ENCODE measurements at places on chromosomes 2 and 18.

DNA sequence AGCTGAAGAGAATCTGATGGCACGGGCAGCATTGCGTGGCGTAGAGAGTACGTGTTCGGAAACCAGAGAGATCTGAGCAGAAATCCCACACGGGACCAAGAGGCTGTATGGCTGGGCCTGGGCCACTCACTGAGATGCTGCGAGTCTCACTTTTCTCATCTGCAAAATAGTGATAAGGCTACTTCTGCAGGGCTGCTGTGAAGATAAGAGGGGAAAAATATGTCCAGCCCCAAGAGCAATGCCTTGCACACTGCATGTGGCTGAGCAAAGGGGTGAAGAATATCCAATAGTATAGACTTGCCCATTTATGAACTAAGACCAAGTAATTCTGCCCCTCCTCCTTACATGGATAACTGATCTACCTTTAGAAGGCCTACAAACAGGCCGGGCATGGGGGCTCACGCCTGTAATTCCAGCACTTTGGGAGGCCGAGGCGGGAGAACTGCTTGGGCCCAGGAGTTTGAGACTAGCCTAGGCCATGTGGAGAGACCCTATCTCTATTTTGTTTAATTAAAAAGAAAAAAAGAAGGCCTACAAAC lies 3.1 kb downstream of the FECH start:
- no peak for DNase-seq

GRCh38 chr2:133363884-133364283 lies 204.4 kb downstream of the NCKAP5 start:
- no peak for DNase-seq

DNA sequence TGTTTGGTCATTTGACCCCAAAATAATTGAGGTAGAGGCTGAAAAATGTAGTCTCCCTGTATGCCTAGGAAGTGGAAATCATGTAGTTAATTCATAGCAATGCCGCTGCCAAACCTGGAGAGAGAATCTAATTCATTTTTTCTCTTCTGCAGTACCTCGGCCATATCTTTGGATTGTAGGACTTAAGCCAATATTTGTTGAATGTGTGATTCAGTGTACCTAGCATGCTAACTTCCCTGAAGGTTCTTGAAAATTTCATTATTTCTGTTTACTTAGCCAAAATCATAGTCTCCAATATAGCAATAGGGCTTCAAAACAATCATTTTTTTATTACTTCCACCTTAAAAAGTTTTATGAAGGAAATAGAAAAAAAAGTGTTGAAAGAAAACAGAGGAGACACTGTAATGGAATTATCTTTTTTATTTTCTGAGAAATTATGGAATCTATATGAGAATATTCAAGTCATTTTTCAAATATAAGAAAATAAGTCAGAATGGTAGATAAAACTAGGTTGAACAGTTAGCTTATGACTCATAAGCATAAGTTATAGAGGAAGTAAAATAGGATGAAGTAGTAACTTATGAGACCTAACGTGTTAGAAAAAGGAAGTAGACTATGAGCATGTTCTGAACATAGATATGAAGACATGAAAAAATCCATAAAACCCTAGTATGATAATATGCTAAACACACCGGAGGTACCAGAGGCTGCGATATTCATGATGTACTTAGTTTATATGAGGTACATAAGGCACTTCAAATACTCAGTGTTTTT lies 35.2 kb upstream of the CDH19 start:
- no peak for DNase-seq

- DNase-seq: no peak
Observed at GRCh38 chr2:72696559-72696958, 129.3 kb downstream of the EXOC6B start.

DNA sequence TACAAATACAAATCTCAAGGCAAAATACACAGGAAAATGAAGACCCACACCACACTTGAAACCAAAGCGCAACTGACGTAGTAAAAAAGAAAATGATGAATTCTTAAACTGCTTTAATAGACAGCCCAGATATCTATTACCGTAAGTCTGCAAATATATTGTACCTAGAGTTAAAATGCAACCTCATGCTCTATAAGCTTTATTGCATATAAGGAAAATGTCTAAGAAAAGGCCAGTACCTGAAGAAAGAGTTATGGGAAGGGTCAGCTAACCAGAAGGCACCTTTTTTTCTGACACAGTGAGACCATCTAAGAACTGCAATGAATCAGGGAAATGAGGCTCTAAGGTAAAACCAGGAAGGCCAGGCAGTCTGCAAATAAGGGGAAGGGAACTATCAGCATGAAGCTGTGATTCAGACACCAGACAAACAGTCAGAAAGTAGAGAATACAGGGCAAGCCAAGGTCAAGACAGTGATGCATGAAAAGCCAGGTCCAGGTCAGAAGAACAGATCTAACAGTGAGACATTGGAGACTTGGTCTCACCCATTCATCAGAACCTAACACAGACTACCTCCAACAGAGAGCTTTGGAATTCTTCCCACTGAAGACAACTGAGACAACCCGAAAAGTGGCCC lies 46.9 kb downstream of the PDE11A start:
- no peak for DNase-seq

DNA sequence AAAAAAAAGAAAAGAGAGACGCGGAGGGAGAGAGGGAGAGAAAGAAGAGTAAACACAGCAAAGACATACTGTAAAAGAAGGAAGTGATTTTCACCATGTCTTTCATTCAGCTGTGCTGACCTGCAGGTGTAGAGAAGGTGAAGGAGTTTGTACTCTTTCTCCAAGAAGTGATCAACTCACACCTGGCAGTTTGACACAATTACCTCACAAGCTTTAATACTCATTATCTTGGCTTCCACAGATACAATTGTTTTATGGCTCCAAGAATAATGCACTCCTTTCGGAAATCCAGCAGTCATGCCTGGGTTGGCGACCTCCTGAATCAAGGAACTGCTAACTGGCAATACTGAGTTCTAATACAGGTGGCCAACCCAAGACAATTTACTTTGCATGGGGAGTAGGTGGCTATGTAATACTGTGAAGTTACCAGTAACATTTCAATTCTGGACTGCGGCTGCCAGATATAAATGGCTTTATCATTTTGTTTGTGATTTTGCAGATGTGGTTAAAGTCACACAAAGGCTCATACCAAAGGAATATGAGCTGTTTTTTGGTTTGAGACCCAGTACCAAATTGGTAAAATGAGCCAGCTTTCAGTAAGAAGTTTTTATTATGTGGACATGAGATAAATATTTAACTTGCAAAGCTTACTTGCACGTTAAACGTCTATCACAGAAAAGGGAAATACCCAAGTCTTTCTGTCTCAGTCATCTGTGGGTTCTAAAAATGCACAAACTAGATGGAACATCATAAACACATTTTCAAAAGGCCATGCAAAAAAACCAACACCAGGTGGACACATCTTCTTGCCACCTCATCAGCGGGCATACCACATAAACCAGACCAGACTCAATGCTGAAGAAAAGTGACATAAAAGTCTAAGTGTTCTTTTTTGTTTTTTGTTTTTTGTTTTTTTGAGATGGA lies 69.3 kb downstream of the NCKAP5 start:
- no peak for DNase-seq

GRCh38 chr2:1484131-1484884 lies 71.0 kb downstream of the TPO start:
- DNase-seq: no peak

DNA sequence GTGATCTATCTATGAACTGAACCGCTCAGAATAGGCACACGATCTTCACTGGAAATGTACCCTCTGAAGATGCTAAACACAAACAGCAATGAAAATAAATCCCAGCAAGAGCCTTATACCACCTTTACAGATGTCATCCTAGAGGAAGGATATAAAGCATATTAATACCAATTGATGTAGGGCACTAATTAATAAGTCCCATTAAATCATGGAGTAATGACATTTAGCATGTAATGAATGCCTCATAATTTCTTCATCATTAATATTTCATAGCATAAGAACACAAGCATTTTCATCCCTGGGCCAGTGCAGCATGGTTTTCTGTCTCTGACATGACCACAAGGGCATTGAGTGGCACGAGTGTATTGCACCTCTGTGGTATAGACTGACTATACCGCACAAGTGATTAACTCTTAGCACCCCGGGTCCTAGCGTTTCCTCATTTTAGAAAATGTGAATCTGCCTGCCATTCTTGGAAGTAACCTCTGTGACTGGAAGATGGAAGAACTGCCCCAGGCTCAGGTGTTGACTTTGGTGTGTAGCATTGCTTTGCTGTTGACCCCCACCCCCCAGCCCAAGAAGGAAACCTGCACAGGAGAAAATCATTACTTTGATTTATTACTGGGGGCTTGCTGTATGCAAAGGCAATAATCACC lies 1.4 kb upstream of the TMEM178A start:
- no peak for DNase-seq

- DNase-seq: no peak
Observed at GRCh38 chr2:28431741-28432140, 39.1 kb downstream of the FOSL2 start.

DNA sequence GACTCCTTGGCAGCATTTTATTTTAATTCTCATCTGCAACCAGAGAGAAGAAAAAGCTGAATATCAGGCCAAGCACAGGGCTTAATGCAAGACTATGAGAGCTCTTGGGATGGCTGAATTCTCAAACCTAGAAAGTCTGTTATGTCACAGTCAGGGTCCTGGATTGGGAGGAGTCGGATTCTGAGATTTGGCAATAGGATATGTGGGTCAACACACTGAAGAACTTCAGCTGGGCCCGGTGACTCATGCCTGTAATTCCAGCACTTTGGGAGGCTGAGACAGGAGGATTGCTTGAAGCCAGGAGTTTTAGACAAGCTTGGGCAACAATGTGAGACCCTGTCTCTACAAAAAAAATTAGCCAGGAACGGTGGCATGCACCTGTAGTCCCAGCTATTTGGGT lies 102.4 kb downstream of the COL3A1 start:
- no peak for DNase-seq

DNA sequence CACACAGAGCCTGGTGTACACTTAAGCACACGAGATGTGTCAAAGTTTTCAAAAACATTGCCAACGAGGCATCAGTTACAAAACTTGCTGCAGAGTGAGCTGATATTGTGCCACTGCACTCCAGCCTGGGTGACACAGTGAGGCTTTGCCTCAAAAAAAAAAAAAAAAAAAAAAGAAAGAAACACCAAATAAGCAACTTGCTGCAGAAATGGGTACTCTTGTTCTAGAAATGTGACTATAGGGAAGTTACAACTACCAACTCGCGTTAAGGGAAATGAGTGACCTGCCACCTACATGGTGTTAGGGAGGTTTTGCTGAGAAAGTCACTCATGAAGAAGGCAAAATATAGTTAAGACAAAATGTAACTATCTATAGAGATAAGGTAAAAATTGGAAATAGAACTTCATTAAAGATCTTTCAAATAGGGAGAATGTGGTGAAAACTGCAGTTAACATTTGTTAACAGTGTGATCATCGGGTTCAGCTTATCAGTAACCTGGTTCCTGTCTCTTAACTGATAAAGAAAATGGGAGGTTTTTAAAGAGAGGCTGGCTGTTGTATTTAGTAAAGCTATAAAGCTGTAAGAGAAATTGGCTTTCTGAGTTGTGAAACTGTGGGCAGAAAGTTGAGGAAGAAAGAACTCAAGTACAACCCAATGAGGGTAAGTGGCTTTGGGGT lies at the start of gene IL1RL1:
IL1RL1 (plus strand) TSS at position 600 of the 677 bp plus-strand sequence. CDS start 26,702 bp downstream, outside the sequence.
- DNase-seq: no peak

DNA sequence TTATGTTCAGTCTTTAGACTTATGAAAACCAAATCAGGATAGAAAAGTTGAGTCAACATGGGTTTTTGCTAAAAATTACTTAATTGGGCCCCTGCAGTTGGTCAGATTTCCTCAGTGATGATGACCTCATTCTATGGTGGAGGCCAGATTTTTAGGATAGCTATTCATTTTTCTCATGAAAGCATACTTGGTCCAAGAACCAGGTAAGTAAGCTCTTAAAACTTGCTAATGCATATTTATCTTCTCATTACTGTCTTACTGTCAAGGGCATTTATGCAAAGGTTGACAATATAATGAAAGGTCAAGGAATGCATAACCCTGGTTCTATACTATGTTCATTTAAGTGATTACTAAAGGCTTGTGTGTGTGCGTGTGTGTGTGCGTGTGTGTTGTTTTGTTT lies 650.6 kb downstream of the SATB2 start:
- no peak for DNase-seq

- DNase-seq: peak; percentile 58
Observed at GRCh38 chr2:111168528-111169239, 48.0 kb downstream of the BCL2L11 start.

DNA sequence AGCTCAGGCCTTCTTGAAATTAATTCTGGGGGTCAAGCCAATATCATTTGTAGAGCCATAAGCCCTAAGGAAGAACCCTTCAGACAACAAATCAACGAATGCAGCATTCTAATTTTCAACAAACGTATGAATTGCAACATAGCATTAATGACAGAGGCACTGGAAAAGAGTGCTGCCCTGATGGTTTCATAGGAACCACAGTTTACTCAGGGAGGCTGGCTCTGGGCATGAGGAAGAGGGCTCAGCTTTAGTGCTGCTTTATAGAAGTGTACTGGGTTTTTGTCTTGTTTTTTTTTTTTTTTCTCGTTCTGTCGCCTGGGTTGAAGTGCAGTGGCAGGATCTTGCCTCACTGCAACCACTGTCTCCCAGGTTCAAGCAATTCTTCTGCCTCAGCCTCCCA lies 36.1 kb upstream of the CAB39 start:
- no peak for DNase-seq

DNA sequence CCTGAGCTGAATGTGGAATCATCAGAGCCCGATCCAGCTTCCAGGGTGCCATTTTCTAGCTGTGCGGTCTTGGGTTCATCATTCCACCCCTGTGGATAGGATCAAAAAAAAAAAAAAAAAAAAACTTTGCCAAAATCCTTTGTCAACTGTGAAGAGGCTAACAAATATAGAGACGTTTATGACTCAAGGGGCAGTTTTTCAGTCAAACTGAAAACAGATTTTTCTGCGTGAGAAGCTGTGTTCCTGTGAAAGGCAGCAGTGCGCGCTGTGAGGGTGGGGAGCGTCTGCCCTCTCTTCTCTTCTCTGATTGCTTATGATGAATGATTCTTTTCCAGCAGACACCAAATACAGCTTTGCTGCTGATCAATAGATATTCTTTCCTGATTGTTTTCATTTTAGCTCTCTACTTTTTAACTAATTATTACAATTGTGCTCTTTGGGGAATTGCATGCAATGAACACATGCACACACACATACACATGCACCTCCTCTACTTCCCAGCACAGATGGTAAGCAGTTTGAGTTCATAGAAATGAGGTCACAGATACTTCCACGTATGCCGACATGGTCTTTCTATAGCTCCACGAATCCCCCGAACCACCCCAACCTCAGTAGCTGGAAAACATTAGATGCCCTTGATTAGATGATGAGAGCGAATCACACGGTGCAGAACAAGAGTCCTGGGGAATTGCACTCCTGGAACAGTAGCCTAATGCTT lies 175.4 kb downstream of the NRP2 start:
- DNase-seq: no peak

GRCh38 chr2:39938035-39938835 lies 159.2 kb upstream of the THUMPD2 start:
- no peak for DNase-seq

DNA sequence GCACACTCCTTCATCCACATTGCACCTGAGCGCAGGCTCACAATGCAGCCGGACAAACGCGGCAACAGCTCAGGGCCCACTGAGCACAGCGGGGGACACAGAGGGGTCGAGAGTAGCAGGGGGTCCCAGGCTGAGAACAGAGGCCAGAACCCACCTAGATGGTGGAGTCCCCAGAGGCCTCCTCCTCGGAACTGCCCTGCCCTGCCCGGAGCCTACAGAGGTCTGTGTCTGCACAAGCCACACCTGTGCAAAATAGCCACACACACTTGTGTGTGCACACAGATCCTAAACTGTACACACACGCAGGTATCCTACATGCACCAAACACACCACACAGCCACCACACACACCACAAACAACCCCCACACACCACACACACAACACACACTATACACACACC lies 72.8 kb downstream of the TMEM18 start:
- no peak for DNase-seq

GRCh38 chr2:12754643-12755042 lies 37.9 kb downstream of the TRIB2 start:
- no peak for DNase-seq
